Cerebellar cortex (tissue), 1 donor: ENCODE measurements at places on chromosomes 3 and 15.

GRCh38 chr15:95485367-95485766, 845.1 kb upstream of the NR2F2 start:
- no peak for DNase-seq

DNA sequence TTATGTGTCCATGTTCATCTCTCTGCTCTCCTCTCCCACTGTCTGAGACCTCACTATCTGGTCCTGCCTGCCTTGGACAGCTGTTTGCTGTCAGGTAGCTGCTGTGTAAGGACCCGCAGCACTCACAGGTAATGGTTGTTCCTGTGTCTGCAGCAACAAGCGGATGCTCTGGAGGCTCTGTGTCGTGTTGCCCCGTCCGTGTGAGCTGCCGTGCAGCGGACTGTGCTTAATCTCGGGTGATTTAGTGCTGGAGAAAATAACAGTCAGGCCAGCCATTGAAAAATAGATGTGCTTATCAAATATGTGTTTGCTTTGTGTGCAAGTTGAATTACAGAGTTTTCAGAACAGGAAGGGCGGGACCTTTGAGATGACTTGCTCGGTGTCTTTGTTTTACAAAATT, 121.4 kb downstream of the GABRG3 start:
- DNase-seq: no peak

GRCh38 chr3:146464005-146464595, 5.3 kb downstream of the PLSCR2 start:
- DNase-seq: no peak

- DNase-seq: no peak
Observed at GRCh38 chr3:128723477-128723876, 2.5 kb upstream of the RAB7A start.

DNA sequence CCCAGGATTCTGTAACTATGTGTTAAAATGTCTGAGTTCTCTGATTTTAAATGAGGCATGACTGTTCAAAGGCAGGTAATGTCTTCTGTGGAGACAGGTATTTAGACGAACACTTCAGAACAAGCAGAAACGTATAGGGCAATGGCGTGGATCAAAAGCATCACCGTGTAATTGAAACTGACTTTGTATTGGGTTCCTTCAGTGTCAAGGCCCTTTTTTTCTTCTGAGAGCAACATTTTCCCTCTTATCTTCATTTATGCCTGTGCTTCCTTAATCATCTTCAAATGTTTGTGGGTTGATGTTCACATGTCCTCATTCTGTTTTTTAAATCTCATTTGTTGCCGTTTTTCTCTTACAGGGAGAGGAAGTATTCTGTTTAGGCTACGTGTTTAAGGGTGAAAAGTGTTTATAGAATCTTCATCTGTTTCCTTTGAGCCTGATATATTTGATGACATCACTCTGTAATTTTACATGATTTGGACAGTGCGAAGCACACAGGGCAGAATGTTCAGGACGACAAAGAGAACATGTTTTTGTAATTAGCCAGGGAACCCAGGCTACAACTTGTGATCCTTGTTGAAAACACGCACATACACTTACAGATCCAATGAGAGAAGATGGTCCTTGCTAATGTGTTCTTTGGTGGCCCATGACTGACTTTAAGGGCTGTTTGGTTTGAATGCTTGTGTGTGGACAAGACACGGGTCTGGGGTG, 196.0 kb downstream of the LRTM1 start:
- no peak for DNase-seq
